T-helper 17 cell (primary cell): ENCODE measurements at places on chromosomes 5 and 9. TPM values are rescaled to one million over a fixed set of nuclear protein-coding genes. Genes with fewer than 3 reads are reported as not detected.

Gene RANBP3L
- total RNA-seq = not detected

Gene RGS7BP
- total RNA-seq = not detected

Gene ASS1
- not detected for total RNA-seq

Gene GALT
- 155 TPM for total RNA-seq

Gene MED27
- total RNA-seq = 28.9 TPM

Gene NTRK2
- total RNA-seq = 1.6 TPM

Gene FAM169A
- total RNA-seq = 9.2 TPM

Gene LOX
- total RNA-seq = 0.65 TPM

Gene SV2C
- total RNA-seq = 0.18 TPM

Gene SUSD3
- 62.3 TPM for total RNA-seq

Gene SLC22A4
- total RNA-seq = 0.70 TPM

Gene ADAMTSL2
- total RNA-seq = not detected

Gene KIF4B
- total RNA-seq = not detected

Gene POU5F2
- 2.9 TPM for total RNA-seq

Gene TMEM171
- total RNA-seq = 0.50 TPM

Gene MYMK
- total RNA-seq = not detected

Gene DDX4
- total RNA-seq = not detected
